ENCODE measurements at places on chromosomes 5 and 9.

DNA sequence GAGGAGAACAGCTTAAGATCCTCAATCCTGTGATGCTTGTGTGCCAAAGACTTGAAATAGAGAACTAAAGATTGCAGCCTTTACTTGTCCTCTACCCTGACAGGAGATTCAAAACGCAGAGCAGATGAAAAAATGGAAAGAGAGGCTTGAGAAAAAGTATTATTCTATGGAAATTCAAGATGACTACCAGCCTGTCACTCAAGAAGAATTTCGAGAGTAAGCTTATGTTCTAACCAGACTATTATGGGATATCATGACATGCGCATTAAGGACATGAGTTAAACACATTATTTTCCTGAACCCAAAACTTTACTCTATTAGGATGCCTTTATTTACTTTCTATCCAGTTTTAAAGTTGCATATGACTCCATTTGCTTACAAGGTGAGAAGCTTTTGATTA is 46.4 kb downstream of the PKD2L2 start:
- DNase-seq = no peak

DNA sequence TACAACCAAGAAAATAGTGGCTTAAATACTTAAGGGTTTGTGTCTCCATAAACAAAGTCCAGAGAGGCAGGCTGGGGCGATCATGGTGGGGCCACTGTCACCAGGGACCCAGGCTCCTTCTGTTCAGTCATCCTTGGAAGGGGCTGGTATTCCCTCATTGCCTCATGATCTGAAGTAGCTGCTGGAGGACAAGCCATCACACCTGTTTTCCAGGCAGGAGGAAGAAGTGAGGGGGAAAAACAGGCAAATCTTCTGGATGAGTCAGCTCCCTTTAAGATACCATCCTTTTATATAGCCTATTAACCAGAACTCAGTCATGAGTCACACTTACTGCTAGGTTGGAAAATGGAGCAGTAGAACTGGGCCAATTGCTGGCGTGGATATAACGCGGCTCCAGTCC is 92.3 kb downstream of the DAP start:
- DNase-seq = no peak

- no peak for DNase-seq
Measured at GRCh38 chr9:36276781-36277181, 18.5 kb upstream of the GNE start.

- no peak for DNase-seq
Measured at GRCh38 chr9:14542071-14542470, 151.2 kb downstream of the ZDHHC21 start.

DNA sequence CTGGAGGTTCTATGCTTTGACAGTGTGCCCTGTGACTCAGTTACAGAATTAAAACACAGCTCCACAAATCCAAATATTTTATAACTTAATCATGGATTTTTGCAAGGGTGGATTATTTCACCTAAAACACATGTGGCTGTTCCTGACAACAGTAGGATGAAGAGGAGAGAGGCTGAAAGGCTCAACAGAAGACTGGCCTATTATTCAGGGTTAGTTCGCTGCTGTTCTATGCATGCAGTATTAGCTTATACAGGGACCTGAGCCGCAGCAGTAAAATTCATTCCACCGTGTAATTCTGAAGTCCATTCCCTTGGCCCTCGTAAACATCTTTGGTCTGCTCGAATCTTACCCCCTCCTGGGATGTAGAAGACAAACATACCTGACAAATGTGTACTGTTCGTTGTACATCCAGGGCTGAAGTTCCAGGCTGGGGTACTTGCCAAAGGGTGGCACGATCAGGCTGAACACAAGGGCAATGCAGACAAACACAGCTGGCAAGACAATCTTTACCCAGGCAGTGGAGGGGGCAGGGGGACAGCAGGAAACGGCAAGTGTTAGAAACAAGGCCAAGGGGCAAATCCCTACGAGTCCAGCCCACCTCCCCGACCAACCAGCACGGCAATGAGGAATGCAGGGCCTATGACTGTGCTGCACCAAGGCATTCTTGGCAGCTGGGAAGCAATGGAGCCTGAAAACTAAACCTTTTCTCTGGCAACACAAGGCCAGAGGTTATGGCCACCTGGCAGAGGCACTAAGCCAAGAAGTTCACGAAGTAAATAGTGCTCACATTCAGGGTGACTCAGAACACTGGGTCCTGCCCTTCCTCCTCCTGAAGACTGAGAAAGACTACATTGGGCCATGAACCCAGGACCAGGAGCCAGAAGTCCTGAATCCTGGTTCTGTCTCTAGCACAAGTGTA is 46.8 kb downstream of the NIPSNAP3B start:
- DNase-seq = no peak

DNA sequence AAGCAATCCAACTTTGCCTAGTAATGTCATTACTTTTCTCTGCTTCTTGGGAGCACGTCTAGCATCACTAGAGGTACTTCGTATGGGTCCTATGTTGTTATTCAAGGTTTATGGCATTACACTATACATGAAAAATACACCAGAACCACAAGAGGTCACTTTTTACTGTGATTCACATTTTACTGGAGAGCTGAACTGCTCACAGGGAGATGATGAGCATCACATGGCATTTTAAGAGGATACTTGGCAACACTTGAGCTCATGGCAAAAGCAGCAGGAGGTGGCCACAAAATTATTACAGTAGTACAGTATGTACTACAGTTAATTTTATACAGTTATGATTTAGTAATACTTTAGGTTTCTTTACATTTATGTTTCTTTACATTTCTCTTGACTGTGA is 223.4 kb downstream of the PARP8 start:
- DNase-seq = no peak

DNA sequence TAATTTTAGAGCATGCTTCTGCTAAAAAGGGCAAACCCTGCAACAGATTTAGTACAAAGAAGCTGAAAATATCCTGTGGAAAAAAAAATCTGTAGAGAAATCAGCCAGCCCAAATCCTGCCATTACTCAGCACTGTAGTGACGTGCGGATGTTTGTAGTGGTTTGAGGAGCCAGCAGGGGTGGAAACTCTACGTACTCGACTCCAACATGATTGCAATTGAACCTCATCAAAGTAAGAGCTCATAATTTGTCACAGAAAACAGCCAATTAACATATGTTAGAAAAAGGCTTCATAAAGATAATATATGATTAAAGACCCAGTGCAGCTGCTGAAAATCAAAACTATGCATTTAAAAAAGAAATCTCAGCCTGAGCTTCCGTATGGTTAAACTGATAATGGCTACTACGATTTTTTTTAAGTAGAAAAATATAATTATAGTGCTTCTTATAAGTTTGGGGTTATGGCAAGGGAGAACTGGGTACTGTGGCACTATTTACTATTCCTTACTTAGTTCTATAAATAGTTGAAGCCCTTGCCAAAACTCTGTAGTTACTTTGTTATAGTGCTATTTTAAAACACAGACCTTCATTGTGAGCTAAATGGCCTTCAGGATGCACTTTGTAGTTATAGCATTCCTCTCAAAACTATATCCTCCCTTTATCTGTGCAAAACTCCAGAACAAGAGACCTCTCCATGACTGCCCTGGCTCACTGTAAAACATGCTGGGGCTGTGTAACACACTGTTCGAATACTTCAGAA is 49.4 kb downstream of the MEF2C start:
- DNase-seq = no peak

- no peak for DNase-seq
Measured at GRCh38 chr9:135136991-135137832, 49.7 kb downstream of the OLFM1 start.

- no peak for DNase-seq
Measured at GRCh38 chr9:101455656-101456240, 20.2 kb upstream of the ALDOB start.

All from immature natural killer cell (primary cell).